ENCODE measurements at places on chromosomes 7 and 10. TPM values are rescaled to one million over a fixed set of nuclear protein-coding genes. Genes with fewer than 3 reads are reported as not detected.

DNA sequence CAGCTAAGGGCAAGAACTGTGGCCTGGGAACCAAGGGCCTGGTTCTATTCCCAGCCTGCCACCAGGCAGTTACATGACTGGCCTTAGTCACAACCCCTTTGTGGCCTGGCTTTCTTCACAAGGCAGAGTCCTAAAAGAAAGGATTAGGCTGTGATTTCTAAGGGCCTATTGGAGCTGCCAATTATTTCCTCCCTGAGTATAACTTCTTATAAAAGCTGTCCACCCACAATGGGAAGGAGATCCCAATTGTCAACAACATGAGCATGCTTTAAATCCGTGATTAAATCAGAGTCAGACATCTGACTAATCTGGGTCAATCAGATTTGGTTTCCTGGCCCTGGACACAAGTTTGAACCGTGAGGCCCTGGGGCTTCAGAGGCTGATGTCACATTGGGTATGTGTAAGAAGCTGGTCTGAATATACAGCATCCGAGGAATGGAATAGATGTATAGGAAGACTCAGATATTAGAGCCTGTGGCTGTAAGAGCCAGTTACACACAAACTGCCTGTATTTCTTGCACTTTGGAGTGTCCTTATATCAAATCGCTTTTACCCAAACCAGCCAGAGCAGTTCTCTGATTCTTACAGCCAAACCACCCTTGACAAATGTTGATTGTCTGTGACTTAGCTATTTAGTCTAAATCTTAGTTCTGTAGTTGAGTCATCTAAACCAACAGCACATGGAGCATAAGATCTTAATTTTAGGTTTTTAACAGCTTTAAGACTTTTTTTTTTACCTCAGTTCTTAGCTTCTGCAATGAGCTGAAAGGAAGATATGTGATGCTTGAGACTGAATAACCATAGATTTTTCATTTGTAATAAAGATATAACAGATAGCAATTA is 61.3 kb downstream of the ABCB4 start:
- DNase-seq: no peak

- DNase-seq: no peak
These were observed 121.2 kb upstream of the ADARB2 start for GRCh38 chr10:1858547-1858946.

The LRRC18 gene
- not detected for total RNA-seq

DNA sequence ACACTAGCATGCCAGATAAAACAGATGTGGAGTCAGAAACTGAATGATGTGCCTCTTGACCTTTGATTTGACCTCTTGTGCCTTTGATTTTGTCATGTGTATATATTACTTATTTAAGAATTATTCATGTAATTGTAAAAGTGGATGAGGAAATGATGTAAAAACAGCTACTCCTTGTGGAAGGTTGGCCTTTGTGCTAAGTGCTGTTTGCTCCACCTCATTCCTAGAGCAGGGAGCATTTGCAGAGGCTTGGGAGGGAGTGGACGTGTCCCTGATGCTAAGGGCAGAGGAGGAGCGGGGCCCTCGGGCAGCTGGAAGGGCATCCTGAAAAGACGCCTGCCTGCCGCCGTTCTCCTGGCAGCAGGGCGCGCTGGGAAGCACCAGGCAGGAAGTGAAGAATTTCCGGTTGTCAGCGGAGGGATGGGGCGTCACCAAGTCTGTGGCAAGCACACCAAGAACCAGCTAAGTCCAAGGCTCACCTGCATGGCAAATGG is 197.6 kb upstream of the ZNF32 start:
- no peak for DNase-seq

The WEE2 gene
- not detected for total RNA-seq

DNA sequence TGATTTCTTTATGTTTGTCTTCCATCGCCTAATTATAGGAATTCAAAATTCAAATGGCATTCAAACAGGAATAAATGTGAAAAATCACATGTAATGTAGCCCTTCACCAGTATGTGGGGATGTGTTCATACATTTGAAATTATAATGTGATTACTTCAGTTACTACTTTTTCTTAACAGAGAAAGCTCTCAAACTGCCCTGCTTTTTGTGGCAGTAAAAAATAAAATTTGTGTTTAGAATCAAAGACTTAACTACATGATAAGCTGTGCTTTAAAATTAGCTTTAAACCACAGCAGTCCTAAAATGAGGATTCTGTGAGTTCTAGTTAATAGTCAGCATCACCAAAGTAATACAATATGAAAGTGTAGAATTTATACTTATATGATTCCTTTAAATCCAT is 7.8 kb upstream of the HERC4 start:
- no peak for DNase-seq

The NPSR1 gene
- not detected for total RNA-seq

DNA sequence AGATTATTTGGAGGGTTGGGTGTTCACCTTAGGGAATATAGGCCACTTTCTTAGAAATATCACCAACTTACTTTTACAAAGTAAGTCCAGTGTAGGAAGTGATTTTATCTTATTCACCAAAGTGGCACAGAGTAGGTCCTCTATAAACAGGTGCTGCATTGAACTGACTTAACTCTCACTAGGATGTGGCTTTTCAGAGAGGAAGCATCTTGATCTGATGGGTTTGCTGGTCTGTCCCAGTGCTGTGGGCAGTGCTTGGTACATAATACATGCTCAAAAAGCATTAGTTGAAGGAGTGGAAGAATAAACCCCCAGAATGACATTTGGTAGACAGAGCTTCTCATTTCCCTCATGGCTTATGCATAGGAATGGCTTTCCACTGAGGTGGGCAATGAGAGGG is 334.7 kb downstream of the LRMDA start:
- DNase-seq: no peak

The POLR2J gene
- 53.1 TPM for total RNA-seq

DNA sequence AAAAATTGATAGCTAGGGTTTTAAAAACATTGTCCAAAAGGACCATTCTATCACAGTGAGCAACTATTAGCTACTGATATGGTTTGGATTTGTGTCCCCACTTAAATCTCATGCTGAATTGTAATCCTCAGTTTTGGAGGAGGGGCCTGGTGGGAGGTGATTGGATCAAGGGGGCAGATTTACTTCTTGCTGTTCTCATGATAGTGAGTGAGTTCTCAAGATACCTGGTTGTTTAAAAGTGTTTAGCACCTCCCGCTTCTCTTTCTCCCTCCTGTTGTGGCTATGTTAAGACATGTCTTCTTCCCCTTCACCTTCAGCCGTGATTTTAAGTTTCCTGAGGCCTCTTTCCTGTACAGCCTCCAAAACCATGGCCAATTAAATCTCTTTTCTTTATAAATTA is 500.4 kb upstream of the POT1 start:
- DNase-seq: no peak

GRCh38 chr10:93356516-93356915 is 125.6 kb downstream of the MYOF start:
- DNase-seq: no peak

The CALCR gene
- total RNA-seq: not detected

GRCh38 chr10:72472306-72472705 is 117.6 kb upstream of the DNAJB12 start:
- no peak for DNase-seq

The RBP4 gene
- not detected for total RNA-seq

- no peak for DNase-seq
These were observed 88.8 kb downstream of the DNMBP start for GRCh38 chr10:99920901-99921300.

DNA sequence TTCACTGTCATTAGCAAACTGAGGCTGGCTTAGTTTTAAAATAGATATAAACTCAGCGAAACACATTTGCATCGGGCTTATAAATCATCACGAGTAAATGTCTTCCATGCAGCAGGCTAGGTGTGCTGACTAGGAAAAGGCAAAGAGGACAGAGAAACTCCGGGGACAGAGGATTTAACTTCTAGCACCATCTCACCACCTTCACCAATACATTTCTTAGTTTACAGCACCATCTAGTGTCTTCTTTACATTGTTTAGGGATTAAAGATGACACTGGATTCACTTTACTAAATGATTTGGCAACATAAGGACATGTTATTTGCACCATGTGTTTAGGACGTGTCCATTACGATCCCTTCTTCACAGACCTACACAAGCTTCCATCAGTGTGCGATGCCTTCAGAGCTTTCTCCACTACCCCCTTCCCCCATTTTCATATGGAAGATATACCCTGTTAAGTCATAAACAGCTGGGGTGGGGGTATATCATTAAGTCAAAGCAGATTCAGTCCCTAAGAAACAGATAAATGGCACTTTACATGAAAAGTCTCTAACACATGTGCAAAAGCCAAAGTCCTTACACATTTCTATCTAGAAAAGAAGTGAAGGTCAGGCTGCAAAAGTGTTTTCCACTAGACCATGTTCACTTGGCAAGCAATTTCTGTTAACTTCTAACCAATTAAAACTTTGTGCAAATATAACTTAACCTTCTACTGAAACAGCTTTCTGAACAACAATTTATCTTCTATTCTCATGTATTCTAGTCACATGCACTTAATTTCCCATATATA is 103.3 kb downstream of the GRB10 start:
- peak; percentile 84 for DNase-seq

- no peak for DNase-seq
These were observed 37.2 kb downstream of the CALML5 start for GRCh38 chr10:5461914-5462840.

- DNase-seq: no peak
These were observed 6.2 kb upstream of the IGF2BP3 start for GRCh38 chr7:23476286-23477156.

Data from Karpas-422 (cell line).